Left cardiac atrium (tissue), 4 donors: ENCODE measurements at places on chromosomes 5 and 9. TPM values are rescaled to one million over a fixed set of nuclear protein-coding genes. Genes with fewer than 3 reads are reported as not detected.

The CCNO gene
- not detected for total RNA-seq

The ADRA1B gene
- total RNA-seq: 1.8 TPM

The C5orf52 gene
- total RNA-seq: not detected

The ZNF366 gene
- 9.1 TPM for total RNA-seq

The ESM1 gene
- total RNA-seq: not detected

The PCDHGB4 gene
- 4.5 TPM for total RNA-seq

The SLC12A7 gene
- 54.1 TPM for total RNA-seq

The ZNF189 gene
- 18.9 TPM for total RNA-seq

The SPATA31C1 gene
- total RNA-seq: not detected

The DAB2 gene
- total RNA-seq: 67.3 TPM

The PCDHA9 gene
- total RNA-seq: 0.05 TPM

The RMRP gene
- 22,490 TPM for total RNA-seq

The BTNL8 gene
- 0.21 TPM for total RNA-seq

The CCIN gene
- not detected for total RNA-seq

The LPAR1 gene
- 27.3 TPM for total RNA-seq

The CTXN3 gene
- not detected for total RNA-seq

The PDLIM4 gene
- 38.5 TPM for total RNA-seq

The ANXA2R gene
- total RNA-seq: 1.9 TPM

The SLC45A2 gene
- total RNA-seq: 0.16 TPM

The PRDM9 gene
- not detected for total RNA-seq

The HMCN2 gene
- 6.0 TPM for total RNA-seq

The BARHL1 gene
- not detected for total RNA-seq

The SOX30 gene
- total RNA-seq: 0.37 TPM

The CCNI2 gene
- not detected for total RNA-seq

The PCDHGB3 gene
- 3.9 TPM for total RNA-seq

The SLC6A3 gene
- total RNA-seq: not detected

The TGFBI gene
- total RNA-seq: 79.7 TPM

The GPSM1 gene
- 58.6 TPM for total RNA-seq

The SHC3 gene
- 2.7 TPM for total RNA-seq

The GPR21 gene
- 0.55 TPM for total RNA-seq

The CFAP77 gene
- 3.0 TPM for total RNA-seq

The MEF2C gene
- total RNA-seq: 53.7 TPM

The INSL4 gene
- not detected for total RNA-seq

The ZNF483 gene
- total RNA-seq: 7.4 TPM

The CCDC152 gene
- total RNA-seq: 2.3 TPM

The TPPP gene
- 25.0 TPM for total RNA-seq

The TMEM215 gene
- total RNA-seq: not detected

The DMRT1 gene
- not detected for total RNA-seq

The LCP2 gene
- total RNA-seq: 12.3 TPM

The PDE8B gene
- 20.8 TPM for total RNA-seq

The LCN12 gene
- total RNA-seq: 11.9 TPM

The PCDHB10 gene
- 1.3 TPM for total RNA-seq

The SLC6A18 gene
- total RNA-seq: not detected

The GABRA1 gene
- not detected for total RNA-seq

The BTNL9 gene
- 34.1 TPM for total RNA-seq

The SNAPC3 gene
- total RNA-seq: 23.6 TPM

The NME5 gene
- 2.7 TPM for total RNA-seq

The ANAPC2 gene
- total RNA-seq: 31.2 TPM

The AHRR gene
- 1.9 TPM for total RNA-seq

The EFNA5 gene
- total RNA-seq: 23.9 TPM

The GRXCR2 gene
- 0.60 TPM for total RNA-seq
